ENCODE measurements at places on chromosomes 5 and 9.

DNA sequence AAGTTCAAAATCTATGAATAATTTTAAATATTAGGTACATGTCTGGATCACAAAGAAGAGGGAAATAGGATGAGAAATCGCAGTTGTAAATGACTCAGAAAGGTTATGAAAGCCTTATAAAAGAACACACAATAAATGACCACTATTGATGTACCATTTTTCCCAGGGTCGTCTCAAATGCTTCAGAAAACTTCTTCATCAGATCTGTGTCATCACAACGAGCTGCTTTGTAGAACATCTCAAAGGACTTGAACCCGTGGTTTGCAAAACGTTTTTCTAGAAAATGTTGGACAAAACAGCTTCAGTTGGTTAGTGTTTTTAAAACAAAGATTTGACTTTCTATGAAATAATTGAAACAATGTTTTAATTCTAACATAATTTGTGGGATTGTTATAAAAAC, 100.1 kb downstream of the SVEP1 start:
- no peak for DNase-seq

DNA sequence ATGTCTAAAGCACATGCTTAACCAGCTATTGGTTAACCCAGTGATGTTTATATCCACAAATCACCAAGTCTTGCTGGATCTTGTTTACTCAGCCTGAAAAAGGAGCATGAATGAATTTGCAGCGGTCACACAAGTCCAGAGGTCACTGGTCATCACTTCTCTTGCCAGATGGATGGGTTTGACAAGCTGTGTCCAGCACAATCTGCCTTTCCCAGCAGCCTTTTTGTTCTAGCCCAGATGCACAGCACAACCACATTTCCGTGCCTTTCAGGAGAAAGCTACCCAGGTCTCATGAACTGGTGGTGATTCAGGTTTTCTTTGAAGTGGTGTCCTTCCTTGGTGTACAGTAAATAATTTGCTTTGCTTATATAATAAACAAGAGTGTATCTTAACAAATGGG, 32.1 kb downstream of the TMEM252 start:
- DNase-seq, result no peak

- no peak for DNase-seq
Measured at GRCh38 chr9:114521846-114522245, 16.6 kb upstream of the WHRN start.

DNA sequence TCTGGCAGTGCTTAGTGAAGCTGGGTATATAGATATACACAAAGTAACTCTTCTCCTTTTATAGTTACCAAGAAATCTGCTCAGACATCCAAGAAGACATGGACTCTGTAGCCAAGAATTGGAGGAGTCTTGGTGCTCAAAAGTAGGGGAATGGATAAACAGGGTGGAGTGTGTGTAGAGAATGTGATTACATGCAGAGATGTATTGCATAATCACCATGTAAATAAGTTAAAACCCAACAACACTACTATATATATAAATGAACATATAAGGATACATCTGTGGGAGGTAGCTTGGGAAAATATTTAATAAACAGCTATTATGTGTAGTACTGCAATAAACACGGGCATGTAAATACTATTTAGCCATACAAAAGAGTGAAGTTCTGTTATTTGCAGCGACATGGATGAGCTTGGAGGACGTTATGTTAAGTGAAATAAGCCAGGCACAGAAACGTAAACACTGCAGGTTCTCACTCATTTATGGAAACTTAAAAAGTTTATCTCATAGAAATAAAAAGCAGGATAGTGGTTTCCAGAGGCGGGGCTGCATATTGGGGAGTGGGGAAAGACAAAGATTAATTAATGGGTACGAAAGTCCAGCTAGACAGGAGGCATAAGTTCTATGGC, 207.5 kb downstream of the TENT4A start:
- no peak for DNase-seq

- DNase-seq, result no peak
Measured at GRCh38 chr9:37417252-37417803, 5.2 kb upstream of the GRHPR start.

GRCh38 chr9:125894566-125894965, 147.4 kb downstream of the PBX3 start:
- DNase-seq, result no peak

GRCh38 chr5:131957721-131958441, 12.4 kb upstream of the MEIKIN start:
- no peak for DNase-seq

DNA sequence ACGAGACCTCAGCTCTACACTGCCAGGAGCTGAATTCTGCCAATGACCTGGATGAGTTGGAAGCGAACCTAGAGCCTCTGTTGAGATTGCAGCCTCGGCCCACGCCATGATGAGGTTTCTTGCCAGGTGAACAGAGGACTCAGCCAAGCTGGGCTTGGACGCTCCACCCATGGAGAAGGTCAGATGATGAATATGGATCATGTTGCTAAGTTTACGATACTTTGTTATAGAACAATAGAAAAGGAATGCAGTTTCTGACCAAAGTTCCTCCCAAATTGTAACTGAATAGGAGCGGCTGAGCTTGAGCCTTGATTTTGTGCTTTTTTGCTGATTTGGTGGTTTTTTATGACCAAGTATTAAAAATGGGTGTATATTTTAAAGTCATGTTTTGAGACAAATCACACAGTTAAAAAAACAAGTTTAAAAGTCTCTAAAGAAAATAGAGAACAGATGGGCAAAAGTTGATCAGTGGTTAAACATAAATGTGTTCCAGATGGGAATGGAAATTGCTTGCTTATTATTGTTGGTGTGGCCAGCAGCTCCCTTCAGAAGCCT, 32.9 kb downstream of the ROPN1L start:
- DNase-seq, result no peak

DNA sequence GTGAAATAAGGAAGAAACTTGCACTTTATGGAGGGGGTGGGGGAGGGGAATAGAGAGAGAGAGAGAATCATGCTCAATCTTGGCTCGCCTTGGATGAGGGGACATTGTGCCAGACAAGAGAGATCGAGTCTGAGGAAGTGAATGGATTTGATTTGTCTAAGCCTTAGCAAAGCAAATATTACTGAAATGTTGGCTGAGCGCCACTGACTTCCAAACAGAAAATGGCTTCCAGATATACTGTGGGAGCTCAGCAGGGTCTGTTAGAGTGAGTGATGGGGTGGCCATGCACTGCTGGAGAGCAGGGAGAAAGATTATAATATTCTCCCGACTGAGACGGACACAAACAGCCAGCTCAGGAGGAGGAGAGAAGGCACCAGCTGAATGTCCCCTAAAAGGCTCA, 34.5 kb downstream of the BRINP1 start:
- DNase-seq, result no peak

GRCh38 chr5:122170620-122171019, 41.3 kb downstream of the ZNF474 start:
- no peak for DNase-seq

- no peak for DNase-seq
Measured at GRCh38 chr5:168346417-168346816, 55.0 kb downstream of the WWC1 start.

DNA sequence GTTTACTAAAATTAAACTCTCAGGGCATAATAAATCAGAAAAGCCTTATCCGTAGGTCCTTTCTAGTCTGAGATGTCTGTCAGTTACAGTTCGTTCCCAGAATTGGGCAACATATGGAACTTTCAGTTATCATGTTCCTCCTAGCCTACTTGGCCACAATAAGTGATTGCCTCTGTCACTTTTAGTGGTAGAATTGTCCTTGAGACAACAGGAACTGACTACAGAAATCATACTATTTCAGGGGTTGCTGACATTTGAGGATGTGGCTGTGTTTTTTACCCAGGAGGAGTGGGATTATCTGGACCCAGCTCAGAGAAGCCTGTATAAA, 956 bp downstream of the ZNF189 start:
- no peak for DNase-seq

DNA sequence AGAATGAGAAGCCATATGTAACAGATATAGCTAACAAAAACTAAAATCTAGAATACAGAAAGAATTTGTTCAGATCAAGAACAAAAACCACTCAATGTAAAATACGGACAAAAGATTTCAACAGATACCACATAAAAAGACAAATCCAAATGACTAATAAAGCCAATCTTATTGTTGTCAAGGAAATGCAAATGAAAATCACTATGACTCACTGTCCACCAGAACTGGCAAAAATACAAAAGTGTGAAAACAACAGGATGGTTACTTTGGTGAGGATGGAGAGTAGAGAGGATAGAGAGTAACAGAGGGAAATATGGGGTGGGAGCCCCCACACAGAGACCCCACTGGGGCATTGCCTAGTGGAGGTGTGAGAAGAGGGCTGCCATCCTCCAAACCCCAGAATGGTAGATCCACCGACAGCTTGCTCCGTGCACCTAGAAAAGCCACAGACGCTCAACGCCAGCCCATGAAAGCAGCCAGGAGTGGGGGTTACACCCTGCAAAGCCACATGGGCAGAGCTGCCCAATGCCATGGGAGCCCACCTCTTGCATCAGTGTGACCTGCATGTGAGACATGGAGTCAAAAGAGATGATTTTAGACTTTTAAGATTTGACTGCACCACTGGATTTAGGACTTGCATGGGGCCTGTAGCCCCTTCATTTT, 15.2 kb upstream of the RHOBTB3 start:
- no peak for DNase-seq

DNA sequence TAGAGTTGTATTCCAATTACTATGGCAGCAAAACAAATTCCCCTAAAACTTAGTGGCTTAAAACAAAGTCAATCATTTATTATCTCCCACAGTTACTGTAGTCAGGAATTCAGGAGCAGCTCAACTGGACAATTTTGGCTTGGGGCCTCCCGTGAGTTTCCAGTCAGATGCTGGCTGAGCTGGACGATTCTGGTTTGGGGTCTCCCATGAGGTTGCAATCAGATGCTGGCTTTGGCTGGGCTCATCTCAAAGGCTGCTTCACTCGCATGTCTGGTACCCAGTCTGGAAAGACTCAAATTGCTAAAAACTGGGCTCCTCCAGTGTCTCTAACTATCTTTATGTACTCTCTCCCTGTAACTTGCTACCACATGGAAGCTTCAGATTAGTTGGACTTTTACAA, 130.1 kb downstream of the C5orf15 start:
- DNase-seq, result no peak

DNA sequence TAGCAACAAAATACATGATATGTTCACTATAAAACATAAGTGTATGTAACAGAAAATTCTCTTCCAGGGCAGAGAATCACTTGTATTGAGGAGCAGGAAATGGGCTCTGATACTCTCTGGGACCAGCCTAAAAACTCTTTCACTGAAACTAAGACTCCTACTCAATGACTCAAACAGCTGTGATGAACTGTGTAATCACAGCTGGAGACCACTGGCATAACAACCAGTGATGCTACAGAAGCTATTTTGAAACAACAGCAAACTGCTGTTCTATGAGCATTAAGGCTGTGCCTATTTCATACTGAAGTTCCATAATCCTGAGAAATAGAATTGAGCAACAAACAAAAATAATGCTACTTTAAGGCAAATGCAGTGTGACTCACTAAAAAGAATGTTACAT, 594.0 kb downstream of the HINT1 start:
- no peak for DNase-seq

GRCh38 chr9:131673068-131673467, 66.8 kb downstream of the RAPGEF1 start:
- no peak for DNase-seq

DNA sequence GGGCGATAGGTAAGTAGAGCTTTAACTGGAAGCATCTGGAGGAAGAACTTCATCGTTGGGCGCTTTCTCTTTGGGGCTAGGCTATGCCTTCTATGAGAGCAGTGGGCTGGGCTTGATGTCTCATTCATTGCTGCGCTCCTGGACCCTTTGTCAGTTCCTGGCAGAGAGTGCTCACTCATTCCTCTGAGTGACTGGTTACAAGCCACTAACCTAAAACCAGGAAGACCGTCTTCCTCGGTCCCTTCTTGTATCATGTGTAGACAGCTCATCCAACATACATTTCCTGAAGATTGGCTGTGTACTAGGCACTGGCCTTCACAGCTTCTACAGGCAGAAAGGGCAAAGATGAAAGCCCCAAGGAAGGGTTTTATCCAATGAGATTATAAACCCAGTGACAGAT, 6.4 kb downstream of the SWI5 start:
- DNase-seq, result no peak

DNA sequence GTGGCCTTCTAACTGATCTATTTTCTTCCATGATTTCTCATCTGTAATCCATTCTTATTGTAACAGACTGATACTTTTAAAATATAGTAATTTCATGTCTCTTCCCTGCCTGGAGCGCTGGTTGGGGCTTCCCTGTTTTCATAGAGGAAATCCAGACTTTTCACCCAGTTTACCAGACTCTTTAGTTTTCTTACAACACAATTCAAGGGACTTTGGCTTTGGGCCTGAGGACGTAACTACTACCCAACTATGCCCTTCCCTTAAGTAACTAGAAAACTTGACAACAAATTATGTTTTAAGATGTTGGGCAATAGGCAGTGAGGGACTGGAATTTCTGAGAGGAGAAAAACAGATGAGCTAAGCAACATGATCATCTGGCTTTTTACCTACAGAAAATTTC, 289.6 kb downstream of the FGF10 start:
- DNase-seq, result no peak

DNA sequence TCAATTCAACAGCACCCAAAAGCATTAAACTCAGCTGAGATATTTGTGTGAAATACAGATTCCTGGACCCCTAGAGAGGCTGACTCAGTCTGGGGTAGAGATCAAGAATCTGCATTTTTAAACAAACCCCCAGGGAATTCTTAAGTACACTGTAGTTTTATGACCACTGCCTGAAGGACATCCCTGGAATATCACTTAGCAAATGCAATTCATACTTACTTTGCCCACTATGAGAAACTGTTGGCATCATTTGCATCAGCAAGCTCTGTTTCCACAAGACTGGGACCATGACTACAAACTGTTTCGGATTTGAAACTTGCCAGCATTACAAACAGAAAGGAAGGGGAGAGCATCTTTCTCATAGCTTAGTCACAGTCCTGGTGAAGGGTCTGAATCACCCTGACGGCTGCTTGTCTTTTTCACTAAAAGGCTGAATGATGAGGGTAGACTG, 63.7 kb downstream of the MLLT3 start:
- DNase-seq, result no peak

DNA sequence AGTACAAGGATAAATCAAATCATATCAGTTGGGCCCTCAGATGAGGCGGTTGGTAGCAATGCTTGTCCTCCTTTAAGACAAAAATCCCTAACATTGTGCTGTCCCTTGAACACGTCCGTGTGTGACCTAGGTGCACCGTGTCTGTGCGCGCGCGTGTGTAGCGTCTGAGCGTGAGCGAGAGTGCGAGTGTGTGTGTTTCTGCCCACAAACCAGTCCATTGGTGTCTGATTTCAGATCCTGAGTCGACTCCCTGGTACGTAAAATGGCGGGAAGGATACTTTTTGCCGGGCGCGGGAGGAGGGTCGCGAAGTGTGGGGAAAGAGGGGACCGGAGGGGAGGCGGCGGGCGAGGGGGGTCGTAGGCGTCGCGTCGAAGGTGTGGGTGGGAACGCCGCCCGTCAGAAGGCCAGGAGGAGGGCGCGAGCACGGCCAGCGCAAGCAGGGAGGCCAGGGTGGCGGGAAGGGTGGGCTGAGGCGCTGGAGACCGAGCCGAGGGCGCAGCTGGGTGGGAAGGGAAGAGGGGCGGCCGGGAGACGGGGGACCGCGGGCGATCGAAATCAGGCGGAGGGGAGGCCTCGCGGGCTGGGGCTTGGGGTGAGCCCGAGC, 8.9 kb downstream of the OTP start:
- no peak for DNase-seq

All from stimulated activated CD8-positive, alpha-beta memory T cell treated with anti-CD3 and anti-CD28 coated beads, Interleukin-7, amount 100 ng/mL, for 24 hours (primary cell).